Aorta (tissue), 5 donors: ENCODE measurements at places on chromosomes 12 and 14.
A peak's percentile ranks its signal among the peaks of the same experiment; 100 is the strongest.

DNA sequence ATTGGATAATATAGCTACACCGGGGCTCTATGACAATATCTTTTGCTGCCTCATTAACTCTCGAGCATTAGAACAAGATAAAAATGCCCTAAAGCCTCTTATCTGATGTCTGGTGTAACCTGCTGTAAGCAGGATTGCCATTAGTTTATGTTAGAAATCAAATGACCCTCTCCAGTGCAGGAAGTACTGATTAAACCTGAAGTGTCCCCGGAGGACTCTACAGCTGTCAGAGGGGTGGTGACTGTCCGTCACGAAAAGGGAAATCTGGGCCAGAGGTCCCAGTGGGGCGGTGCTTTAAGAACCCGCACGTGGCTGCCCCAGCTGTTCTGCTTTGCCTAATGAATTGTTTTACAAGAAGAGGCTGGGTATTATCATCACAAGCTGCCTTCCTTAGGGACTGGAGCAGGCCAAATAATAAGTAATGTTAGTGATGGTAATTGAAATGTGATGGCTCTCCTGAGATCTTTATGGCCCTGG lies 55.7 kb downstream of the LIN52 start:
- DNase-seq = peak; percentile 77

- DNase-seq = no peak
Measured at GRCh38 chr12:77044721-77045120, 20.6 kb downstream of the E2F7 start.

DNA sequence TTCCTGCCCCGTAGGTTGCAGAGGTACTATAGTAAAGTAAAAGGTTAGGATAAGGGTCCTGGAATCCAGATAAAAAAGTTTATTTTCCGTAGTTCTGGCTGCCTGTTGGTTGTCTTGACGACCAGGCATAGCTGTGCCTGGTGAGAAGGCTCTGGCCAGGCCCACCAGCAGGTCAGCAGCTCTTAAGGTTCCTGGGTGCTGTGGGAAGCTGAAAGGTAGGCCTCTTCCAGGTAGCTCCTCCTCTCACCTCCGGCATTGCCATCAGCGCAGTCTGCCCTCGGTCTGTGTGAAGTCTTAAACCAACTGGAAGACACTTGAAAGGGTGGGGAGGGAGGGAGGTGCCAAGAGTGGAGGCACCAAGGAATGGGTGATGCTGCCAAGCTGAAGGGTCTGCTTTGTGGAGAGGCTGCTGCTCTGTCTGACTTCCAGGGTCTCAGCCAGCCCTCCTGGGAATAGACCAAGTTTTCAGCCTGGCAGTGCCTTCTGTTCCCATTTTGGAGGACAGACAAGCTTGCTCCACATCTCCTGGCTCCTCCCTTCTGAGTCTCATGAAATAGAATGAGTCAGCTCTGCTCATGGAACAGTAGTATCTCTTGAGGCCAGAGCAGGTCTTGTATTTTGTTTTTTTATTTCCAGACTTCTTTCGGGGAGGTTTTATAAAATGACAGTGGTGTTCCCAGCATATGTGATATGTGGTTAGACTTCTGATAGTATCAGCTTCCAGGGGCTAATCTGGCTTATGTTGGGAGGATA lies 5.2 kb upstream of the ACADS start:
- no peak for DNase-seq

GRCh38 chr12:120971299-120972180 lies 6.8 kb upstream of the HNF1A start:
- DNase-seq = no peak

DNA sequence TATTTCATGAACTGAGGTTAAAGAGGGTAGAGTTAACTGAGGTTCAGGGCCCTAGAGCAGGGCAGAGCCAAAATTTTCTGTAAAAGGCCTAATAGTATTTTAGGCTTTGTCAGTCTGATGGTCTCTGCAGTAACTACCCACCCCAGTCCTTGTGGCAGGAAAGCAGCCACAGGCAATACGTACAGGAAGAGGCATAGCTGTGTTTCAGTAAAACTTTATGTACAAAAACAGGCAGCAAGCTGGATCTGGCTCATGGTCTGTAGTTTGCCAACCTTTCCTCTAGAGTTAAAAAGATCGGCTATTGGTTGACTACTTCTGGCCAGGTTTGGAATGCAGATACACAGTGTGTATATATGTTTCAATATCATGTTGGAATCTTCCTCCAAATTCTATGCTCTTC lies 17.2 kb downstream of the TM7SF3 start:
- DNase-seq = no peak

DNA sequence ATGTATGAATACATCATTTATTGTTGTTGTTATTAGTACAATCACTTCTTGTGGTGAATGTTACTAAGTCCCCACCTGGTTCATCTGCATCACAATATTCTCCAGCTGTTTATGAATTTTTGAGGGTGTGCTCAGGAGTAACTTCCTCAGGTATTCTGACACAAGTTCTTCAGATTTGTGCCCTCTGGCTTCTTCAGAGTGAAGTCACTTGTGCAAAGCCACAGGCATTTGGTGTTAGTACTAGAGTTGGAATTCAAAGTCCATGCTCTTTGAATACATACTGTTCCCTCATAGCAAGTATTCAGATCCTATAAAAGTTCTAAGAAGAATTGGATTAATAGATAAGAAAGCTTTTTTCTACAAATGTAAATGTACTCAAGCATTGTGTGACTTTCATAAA lies 150.3 kb upstream of the AVPR1A start:
- DNase-seq = no peak

DNA sequence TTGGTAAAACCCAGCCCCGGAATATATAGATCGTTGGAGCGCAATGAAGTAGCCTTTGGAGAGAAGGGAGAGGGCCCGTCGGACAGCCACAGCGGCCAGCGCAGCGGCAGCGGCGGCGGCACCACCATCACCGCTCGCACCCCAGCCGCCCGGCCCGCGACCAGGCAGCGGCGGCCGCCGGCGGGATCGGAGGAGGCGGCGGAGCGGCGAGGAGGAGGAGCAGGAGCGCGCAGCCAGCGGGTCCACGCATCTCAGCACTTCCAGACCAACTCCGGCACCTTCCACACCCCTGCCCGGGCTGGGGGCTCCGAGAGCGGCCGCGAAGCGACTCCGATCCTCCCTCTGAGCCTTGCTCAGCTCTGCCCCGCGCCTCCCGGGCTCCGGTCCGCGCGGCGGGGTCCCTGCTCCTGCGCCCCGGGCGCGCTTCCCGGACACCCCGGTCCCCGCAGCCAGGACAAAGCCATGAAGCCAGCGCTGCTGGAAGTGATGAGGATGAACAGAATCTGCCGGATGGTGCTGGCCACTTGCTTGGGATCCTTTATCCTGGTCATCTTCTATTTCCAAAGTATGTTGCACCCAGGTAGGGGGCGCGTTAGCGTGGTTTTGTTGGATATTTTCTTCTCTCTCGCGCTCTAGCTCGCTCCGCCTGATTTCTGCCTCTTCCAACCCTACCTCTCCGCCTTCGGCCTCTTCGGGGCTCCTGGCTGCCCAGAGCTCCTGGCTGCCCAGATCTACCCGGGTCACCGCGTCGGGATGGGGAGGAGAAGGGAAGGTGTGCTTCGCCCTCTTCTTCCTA lies 400 bp downstream of the CHST11 start:
- DNase-seq = peak; percentile 86

DNA sequence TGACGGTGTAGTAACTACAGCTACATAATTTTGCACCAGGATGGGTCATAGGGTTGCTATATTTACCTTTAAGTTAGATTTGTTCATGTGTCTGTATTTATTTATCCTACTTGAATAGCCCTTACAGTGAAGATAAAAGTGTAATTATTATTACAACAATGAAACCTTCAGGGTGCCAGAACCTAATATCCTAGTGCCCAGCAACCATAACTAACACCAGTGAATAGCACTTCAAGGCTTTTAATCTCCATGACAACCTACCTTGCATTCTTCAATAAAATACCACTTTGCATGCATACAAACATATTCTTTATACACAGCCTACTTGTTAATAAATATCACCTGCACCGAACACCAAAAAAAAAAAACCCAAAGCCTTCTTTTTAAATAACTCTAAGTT lies 58.7 kb upstream of the G2E3 start:
- DNase-seq = no peak

GRCh38 chr14:91155626-91156089 lies 41.8 kb downstream of the DGLUCY start:
- DNase-seq = no peak

GRCh38 chr12:68279227-68280054 lies 26.0 kb upstream of the IL22 start:
- no peak for DNase-seq

DNA sequence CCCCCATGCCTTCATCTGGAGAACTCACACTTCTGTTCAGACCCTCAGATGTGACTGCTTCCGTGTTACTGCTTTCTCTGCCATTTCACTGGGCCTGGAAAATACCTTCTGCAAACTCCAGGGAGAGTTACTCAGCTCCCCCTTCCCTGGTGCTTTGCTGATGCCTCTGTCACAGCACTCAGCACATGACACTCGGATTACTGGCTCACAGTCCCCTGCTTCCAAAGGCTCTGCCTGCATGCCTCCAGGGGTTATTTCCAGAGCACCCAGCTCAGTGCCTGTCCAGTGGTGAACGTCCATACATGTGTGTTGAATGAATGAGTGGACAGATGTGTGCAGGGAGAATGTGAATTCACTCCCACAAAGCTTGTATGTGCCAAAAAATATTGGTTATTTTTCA lies 237.2 kb upstream of the FKBP4 start:
- no peak for DNase-seq

GRCh38 chr14:59339524-59340330 lies 125.5 kb downstream of the GPR135 start:
- no peak for DNase-seq

DNA sequence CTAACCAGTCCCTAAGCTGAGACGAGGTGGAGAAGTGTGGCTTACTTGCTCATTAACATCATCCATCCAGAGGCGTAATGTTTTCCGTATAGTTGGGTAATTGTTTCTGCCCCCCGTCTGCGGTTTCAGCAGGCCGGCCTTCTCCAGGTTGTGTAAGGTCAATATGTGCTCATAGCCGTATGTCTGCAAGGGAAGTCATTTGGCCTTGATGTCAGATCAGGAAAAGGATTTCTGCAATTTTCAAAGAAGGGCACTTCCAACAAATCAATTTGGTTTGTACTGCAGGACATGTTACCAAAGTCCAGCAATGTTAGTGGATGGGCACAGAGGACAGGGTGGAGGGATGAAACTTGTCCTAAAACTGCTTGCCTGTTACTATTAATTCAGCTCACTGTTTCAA lies 9.9 kb upstream of the DIABLO start:
- no peak for DNase-seq

DNA sequence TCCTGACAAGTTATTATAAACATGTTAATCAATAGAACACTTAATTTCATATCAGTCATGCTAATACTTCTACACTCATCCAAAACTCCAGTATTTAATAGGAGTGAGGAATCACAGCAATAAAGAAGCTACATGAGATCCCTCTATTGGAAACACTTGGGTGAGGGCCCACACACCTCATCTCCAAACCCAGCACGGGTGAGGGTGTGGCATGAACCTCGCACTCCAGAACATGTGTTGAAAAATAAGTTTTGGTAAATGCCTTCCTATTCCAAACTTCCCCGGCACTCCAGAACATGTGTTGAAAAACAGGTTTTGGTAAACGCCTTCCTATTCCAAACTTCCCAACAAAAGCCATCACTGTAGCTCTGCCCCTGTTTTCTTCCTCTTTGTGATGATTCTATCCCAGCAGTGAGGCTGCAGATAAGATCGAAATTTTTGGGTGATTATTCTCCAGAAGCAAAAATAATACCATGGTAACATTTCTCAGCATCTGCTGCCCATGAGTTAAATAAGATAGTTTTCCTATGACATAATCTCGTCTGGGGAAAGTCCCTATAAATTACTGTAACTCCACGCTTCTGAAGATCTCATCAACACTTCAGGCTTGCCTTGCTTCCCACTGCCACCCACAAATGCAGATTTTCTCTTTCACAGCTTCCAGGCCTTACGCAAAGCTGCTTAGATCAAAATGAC lies 24.4 kb upstream of the PTPRB start:
- DNase-seq = no peak

DNA sequence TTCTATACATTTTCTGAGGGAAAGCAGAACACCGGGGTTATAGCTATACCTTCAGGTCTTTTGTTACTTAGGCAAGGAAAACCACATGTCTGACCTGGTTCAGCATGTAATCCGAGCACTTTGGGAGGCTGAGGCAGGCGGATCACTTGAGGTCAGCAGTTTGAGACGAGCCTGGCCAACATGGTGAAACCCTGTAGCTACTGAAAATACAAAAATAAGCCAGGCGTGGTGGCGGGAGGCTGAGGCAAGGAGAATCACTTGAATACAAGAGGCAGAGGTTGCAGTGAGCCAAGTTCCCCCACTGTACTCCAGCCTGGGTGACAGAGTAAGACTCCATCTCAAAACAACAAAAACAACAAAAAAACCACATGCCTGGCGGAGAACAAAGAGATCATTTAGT lies 177.6 kb downstream of the ACSS3 start:
- no peak for DNase-seq

DNA sequence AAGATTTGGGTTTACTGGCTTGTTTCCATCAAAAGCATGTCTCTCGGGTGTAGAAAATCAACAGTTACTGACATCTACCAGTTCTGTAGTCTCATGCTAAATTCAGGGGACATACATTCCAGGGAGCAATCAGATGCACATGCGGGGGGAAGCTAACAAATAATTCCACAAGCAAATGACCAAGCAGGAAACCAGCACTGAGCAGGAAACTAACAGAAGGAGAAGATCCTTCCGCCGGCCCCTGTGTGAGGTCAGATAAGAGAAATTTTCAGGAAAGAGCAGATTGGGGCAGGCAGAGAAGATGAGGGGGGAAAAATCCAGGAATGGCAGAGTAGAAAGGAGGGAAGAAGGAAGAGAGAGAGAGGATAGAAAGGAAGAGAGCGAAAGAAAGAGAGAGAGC lies 127.6 kb upstream of the TMCC3 start:
- no peak for DNase-seq

DNA sequence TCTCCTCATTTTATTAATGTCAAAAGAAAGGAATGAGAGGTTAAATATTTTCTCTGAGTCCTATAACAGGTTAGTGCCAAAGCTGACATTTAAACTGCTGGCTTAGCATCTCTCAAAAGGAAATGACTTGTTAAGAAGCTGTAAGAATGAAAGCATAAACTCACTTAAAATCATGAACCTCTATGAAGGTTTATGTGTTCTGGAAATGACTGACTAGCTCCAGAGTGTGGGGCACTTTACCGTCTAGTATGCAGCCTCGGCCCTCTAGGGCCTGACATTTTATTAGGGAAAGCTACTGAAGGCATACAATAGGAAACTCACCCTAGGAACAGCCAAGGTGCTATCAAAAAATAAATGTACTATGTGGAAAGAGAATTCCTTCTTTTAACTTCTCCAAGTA lies 35.1 kb downstream of the SPX start:
- DNase-seq = no peak

DNA sequence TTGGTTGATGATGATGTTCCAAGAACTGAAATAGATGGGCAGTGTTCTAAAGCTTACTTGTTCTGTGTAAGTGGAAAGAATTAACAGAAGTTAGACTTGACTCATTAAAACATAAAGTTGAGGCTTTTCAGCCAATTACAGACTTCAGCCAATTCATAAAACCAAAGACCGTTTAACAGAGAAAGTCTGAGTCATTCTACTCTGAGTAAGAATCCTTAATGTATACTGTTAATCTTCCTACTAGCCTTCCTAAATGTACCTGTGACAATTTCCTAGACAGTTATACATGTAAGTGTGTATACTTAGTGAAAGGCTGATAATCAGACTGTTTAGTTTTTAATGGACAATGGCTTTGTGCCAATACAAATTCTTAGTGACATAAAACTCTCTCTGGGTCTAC lies 681.0 kb downstream of the RPL10L start:
- no peak for DNase-seq
